PC-9 (cell line): ENCODE measurements at places on chromosomes 7 and 10. TPM values are rescaled to one million over a fixed set of nuclear protein-coding genes. Genes with fewer than 3 reads are reported as not detected.

- DNase-seq, result no peak
Measured at GRCh38 chr10:112335868-112336265, 38.0 kb upstream of the ACSL5 start.

- DNase-seq, result no peak
Measured at GRCh38 chr7:2516194-2516555, 3.4 kb upstream of the LFNG start.

- no peak for DNase-seq
Measured at GRCh38 chr10:129621693-129622092, 154.7 kb downstream of the MGMT start.

DNA sequence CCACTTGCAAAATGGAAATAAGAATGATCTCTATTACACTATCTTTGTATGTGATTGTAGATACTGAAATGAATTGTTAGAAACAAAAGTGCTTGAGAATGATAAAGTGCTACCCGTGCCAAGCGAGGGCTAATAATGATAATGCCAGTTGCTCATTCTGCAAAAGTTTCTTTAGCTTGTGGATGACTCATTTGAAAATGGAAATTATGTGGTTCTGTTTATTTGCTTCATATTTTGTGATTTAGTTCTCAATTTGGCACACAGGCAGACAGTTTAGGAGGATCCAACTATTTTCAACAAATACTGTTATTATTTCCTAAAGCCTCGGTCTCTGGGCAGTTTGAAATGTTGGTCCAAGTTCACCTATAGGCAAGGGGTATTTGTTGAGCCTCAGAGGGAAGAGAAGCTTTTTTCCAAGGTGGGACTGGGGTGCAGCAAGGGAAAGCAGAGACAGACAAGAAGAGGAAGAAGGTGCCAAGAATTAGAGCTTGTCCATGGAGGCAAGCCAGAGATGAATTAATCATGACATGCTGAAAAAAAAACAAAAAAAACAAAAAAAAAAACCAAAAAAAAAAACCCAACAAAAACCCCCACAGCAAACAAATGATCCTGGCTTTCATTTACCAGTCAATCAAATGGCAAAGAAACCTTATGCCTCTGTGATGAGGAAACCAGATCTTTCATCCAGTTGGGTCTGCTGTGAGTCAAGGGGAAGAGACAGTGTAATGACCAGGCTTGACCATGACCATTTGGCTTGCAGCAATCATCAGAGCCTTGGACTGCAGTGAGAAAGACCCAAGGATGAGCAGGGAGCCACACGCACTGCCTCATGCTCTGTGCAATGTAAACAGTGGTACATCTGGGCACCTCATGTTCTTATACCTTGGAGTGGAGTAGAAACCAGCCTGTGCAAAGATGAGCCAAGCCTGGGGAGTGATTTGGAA, 285.0 kb upstream of the HABP2 start:
- no peak for DNase-seq

DNA sequence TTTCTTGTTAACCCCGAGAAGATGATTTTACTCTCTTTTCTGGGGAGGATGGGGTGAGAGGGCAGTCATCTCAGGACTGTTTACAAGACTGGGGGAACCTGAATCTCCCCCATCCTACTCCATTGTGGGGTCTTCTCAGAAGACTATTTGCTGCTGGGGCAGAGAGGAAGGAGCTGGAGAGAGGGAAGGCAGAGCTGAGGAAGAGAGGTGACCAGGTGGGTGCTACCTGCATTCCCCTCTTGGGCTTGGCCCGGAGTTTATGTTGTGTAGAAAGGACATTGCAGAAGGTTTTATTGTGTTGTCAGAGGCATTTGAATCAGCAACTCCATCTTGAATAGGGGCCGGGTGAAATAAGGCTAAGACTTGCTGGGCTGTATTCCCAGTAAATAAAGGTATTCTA, 247.1 kb upstream of the GALNT17 start:
- DNase-seq, result no peak

DNA sequence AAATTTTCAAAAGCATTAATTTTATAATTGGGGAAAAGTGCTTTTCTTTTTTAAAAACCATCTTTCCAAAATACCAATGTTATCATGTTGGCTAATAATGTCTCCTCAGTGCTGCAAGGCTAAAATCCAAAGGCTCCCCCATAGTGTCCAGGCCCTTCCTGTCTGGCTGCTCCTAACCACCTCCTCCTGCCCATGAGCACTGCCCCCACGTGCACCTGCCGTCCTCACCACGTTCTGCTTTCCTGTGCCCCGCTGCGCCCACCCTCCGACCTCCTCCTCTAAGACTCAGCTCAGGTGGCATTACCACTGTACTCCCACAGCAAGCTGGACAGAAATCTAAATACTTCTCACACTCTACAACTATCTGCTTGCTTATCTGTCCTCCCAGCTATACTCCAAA, 17.7 kb downstream of the PAXIP1 start:
- DNase-seq, result no peak

- no peak for DNase-seq
Measured at GRCh38 chr7:6495597-6496262, 48.0 kb upstream of the DAGLB start.

DNA sequence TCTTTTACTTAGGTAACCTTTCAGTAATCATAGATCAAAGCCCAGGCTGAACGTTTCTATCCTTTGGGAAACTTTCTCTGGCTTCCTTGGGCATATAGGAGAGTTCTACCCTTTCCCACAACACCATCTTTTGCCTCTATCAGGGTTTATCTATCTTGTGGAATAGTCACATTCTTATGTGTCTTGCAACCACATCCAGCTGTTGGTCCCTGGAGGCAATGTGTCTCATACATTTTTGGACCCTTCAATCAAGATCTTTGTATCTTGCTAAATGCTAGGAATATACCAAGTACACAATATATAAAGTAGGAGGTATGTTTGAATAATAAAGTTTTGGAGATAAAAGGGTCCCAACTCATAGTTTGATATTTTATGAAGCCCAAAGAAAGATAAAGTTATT, 121.7 kb downstream of the RNLS start:
- DNase-seq, result no peak

DNA sequence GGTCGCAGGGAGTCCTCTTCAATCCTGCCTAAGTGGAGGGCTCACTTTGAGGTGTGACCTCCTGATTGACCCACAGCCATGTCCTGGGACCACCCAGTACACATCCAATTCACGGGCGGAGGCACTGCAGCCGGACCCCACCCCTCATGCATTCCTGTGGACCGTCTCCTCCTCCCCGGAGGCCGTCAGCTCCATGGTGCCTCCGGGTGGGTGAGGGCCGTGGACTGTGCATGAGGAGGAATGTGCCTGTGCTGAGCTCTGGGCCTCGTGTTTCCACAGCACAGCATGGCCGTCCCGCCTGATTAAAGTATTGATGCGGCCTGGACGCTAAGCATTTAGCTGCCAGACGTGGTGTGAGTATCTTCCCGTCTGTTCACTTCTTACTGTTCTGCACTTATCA, 52.8 kb downstream of the CFAP46 start:
- DNase-seq, result no peak

GRCh38 chr10:90394311-90394710, 463.5 kb downstream of the HTR7 start:
- no peak for DNase-seq

- no peak for DNase-seq
Measured at GRCh38 chr7:13742811-13743210, 246.7 kb downstream of the ETV1 start.

DNA sequence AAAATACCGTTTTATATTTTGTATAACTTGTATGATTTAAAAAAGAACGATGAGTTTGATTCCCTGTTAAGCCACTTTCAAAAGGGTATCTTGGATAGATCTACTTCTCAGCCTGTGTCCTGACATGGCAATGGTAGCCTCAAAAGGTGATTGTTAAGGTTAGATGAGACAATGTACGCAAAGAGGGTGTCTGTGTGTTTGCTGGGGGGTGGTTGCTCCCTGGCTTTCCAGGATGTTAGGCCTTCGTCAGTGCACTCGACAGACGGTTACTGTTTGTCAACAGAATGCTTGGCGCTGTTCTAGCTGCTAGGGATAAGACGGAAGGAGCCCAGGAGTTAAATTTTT, 90.3 kb downstream of the NEURL1 start:
- no peak for DNase-seq

DNA sequence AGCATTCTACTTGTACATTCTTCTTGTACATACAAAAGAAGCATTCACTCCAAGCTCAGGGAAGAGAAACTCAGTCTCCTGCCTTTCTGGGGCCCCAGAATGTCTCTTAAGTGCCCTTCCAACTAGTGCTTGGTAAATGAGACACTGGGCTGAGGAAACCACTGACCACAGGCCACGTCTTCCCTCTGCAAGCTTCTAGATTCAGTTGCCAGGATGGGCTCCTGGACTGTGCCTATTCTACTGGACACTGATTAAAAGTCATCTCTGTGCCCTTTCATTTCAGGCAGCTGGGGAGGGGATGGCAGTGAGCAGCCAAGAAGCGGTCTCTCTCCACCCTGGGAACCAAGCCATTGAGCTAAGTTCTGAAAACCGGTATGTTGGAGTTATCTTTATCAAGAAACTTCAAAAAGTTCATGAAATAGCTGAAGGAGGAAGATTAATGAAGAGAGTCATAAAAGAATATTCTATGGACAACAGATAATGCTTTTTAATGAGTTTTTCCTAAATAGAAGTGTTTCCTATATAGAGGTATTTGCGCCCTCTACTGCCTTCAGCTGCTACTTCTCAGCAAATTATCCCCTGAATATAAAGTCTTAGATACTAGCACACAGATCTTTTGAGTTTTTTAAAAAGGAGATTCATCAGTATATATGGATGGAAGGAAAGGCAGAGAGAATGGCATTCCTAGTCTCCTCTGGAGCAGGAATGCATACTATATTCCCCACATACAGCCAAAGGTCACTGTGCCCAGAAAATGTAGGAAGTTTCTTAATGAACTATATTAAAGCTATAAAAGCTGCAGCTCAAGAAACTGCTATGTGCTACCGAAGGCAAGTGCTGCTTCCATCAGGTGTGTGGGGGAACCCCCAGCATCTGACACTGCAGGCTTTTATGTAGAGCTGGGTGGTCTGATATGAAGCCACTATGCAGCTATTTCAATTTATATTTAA, 8.4 kb upstream of the IFIT1B start:
- no peak for DNase-seq

GRCh38 chr10:109978481-109978880, 29.3 kb upstream of the ADD3 start:
- DNase-seq, result peak; percentile 14

- no peak for DNase-seq
Measured at GRCh38 chr7:915291-916218, 38.9 kb downstream of the ADAP1 start.

GRCh38 chr10:15809450-15809849, 50.9 kb downstream of the MINDY3 start:
- DNase-seq, result no peak

- no peak for DNase-seq
Measured at GRCh38 chr10:24333736-24334135, 124.8 kb downstream of the KIAA1217 start.

- DNase-seq, result no peak
Measured at GRCh38 chr7:29587195-29587808, 23.7 kb downstream of the PRR15 start.

DNA sequence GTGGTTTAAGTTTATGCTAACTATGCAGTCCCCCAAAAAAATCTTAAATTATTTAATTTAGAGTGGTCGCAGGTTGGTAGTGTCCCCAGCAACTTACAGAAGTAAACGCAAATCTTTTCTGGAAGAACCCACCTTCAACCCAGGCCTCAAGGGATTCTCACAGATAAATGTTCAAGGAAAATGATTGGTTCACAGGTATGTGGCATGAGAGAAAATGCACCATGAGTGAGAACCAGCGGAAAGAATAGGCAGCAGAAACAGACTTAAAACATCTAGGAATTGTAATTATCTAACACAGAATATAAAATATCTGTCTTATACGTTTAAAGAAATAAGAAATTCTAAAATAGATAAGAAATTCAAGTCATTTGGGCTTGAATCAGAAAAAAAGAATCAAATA, 2.7 kb upstream of the CPA5 start:
- no peak for DNase-seq

DNA sequence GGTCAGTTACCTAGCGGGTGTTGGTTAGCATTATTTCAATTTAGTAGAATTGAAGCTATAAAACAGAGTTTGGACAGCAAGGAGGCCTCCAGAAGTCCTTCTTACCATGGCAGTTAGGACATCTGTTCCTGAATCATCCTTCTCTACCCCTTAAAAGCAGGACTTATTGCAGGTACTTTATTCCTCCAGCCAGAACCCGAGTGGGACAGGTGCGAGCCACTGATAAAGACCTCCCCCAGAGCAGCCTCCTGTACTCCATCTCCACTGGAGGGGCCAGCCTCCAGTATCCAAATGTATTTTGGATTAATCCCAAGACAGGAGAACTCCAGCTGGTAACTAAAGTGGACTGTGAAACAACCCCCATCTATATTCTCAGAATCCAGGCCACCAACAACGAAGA, 54.6 kb downstream of the CDHR3 start:
- no peak for DNase-seq

- no peak for DNase-seq
Measured at GRCh38 chr7:23161482-23161881, 20.4 kb upstream of the NUP42 start.

DNA sequence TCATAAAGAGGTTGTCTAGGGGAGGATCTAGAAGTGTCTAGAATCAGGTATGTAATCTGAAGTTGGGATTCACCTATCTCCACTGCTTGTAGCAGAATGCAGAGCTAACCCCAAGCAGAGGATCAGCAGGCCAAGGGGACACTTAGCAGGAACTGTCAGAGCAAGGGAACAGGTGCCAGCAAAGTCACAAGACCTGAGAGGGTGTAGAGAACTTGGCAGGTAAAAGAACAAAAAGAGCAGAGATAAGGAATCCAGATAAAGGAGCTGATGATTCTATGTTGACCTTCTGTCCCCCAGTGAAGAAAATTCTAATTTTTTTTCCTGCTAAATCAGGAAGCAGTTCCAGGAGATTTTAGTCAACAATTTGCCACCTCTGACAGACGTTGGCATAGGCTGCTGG, 91.4 kb upstream of the CCDC71L start:
- no peak for DNase-seq

GRCh38 chr7:33192695-33193291, 63.4 kb downstream of the BBS9 start:
- no peak for DNase-seq

The GTPBP10 gene
- 29.3 and 36.7 TPM in 2 replicates for total RNA-seq

The LIPM gene
- not detected in 2 replicates for total RNA-seq

The SPDYE5 gene
- not detected in 2 replicates for total RNA-seq

The PLPP4 gene
- not detected in 2 replicates for total RNA-seq

The GIMAP1 gene
- total RNA-seq, result not detected in 2 replicates

The WNT8B gene
- not detected in 2 replicates for total RNA-seq

The CALD1 gene
- 84.4 and 97.5 TPM in 2 replicates for total RNA-seq

The UNCX gene
- total RNA-seq, result not detected in 2 replicates

The SP8 gene
- not detected in 2 replicates for total RNA-seq

The TRIM74 gene
- total RNA-seq, result 1.2 and 2.6 TPM in 2 replicates

The TSPAN13 gene
- 26.5 and 31.1 TPM in 2 replicates for total RNA-seq
